ENCODE measurements at places on chromosomes 4 and X.

- DNase-seq: no peak
Observed at GRCh38 chrX:74383611-74384010, 37.7 kb upstream of the SLC16A2 start.

DNA sequence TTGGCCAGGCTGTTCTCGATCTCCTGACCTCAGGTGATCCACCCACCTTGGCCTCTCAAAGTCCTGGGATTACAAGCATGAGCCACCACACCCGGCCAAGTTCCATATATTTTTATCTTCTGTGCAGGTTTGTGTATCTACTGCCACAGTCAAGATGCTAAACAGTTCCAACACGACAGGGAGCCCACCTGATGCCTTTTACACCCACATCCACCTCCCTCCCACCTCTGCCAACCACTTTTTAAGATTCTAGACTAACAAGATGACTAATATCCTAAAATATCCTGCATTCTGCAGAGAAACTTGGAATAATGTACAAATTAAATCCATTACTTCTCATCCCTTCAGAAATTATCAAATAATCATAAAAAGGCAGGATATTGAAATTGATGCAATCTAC is 19.3 kb upstream of the RPL34 start:
- DNase-seq: no peak

GRCh38 chrX:72121383-72121782 is 10.3 kb downstream of the RTL5 start:
- no peak for DNase-seq

DNA sequence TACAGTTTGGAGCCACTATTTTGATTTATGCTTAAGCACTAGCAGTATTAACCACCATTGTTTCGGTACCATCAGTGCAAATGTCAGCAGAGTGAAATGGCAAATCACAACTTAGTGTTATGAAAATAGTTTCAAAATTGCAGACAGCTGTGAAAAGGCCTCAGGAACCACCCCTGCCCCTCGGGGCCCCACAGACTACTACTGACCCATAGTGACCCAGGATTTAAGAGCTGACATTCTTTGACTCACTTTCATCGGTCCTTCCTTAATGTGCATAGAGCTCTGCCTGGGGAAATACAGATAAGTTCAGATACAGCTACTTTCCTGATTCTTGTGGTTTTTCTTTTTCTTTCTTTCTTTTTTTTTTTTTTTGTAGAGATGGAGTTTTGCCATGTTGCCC is 3.3 kb upstream of the BBS7 start:
- DNase-seq: no peak

DNA sequence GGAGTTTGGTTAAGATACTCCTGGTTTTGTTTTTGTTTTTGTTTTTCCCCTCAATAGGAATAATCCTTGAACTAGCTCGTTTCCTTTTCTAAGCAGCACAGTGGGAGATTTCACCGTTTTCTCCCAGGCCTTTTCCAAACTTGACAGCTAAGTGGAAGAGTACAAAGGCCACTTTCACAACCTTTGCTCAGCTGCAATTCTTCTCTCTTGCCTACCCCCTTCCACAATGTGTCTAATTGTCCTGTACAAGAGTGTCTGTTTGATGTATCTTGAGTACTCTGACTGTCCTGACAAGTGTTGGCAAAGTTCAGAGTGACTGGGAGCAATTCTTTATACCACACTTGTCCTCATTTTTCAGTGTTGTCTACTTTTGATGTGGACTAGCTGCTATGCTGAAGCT is 674.3 kb upstream of the AMOT start:
- DNase-seq: no peak

DNA sequence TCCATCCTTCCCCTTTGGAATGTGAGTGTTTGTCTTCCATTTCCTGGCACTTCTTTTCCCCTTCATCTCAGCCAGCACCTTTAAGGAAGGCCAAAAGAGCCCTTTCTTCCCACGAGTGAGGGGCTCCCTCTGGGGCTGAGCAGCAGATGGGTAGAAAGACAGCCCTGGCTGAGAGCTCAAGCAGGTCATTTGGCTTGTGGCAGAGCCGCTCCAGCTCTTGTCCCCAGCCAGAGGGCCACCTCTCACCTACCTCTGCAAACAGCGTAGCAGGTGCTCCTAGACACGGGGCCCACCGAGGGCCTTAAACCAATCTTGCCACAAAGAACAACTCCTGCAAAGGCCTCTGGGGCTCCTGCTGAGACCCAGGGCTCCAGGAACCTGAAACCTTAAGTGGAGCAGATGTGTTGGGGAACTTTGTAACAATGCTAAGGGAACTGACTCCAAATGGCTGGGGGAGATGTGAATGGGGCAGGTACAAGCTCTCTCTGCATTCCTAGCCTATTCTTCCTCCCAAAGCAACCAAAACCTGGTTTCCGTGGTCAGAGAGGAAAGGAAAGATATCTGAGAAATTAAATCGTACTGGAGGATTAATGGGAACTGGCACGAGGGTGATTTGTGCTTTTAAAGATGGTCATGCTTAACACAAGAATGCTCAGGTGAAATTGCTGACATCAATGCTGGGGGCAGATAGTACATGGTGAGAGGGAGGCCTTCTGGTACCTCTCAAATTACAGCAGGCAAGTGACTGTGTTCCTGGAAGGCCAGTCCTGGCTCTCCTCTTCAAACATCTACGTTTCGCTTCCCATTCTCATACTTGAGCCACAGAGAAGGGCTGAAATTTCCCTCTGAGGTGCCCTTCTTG is 27.0 kb downstream of the TFDP3 start:
- DNase-seq: no peak

DNA sequence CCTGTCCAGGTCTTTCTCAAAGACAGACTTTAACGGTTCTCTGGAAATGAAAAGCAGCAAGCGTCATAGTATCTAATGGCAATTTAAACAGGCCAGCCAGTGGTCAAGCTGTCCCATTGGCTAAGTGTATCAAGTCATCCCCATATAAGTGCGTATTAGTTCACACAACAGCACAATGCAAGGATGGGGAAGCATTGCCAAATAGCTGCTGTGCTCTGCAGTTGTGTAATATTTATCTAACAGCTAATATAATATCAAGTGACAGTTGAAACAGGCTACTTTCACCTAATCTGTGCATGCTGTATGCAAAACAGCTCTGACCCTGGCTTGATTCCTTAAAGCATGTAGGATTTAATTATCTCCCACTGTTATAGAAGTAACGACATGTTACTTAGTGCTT is 134.8 kb upstream of the PPARGC1A start:
- DNase-seq: no peak

GRCh38 chrX:28609003-28609402 is 21.8 kb downstream of the IL1RAPL1 start:
- DNase-seq: no peak

DNA sequence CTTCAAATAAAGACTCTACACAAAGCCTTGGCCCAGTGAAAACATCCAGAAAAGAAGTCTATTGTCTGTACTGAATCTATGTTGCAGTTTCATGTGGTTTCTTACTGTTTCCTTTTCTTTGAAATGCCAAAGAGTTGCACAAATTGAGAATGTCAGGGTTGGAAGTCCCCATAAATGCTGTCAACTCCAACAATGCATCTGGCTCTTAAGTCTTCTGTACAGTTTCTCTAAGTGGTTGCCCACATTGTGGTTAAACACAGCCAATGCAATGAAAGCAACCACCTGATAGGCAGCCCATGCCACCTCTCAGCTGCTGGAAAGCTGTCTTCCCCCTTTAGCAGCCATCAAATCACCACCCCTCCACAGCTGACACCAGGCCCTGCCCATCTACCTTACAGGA is 67.2 kb upstream of the C1GALT1C1 start:
- DNase-seq: no peak

DNA sequence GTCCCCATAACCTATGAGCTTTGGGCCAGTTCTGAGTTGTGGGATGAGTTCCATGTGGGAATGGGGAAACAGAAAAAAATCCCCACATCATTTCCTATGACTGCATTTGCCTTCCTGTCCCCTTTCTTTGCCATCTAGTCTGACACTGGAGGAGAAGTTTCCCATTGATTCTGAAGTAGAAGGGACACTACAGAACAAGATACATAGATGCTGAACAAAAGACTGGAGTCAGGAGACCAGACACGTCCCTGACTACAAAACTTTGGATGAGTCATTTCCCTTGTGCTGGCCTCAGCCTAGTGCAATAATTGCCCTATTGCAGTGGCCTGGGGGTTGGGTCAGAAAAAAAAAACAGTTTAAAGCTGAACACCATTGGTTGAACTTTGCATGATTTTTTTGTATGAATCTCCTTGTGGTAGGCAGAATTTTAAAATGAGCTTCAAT is 22.1 kb downstream of the BEX3 start:
- no peak for DNase-seq

DNA sequence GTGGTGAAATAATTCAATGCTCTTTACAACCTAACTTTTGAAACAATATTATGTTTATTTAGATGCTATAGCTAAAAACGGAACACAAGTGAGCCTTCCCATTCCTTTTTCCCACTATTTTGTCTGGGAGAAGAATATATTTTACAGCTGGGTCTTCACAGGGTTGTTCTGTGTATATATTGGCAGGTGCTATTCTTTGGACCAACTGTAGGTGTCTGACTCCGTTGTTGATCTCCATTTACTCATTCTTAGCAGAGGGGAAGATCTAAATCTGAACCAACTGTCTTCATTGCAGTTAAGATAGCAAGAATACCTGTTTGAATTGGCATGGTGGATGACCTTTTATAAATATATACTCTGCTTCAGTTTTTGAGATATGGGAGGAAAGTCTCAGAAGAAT is 257.4 kb downstream of the CFAP299 start:
- no peak for DNase-seq

DNA sequence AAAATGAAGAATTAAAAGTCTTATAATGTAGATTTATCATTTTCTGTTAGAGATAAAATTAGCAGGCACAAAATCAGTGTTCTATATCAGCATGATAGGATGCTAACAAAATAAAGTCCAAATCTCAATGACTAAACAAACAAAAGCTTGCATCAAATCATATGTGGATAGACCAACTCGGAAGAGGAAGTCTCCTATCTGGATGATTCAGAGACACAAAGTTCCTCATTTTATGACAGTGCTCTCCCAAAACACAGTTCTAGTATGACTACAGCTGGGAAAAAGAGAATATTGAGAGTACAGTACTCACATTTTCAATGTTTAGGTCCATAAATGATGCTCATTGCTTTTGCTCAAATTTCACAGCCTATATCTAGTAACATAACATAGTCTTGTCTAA is 376.1 kb upstream of the CTSO start:
- no peak for DNase-seq

DNA sequence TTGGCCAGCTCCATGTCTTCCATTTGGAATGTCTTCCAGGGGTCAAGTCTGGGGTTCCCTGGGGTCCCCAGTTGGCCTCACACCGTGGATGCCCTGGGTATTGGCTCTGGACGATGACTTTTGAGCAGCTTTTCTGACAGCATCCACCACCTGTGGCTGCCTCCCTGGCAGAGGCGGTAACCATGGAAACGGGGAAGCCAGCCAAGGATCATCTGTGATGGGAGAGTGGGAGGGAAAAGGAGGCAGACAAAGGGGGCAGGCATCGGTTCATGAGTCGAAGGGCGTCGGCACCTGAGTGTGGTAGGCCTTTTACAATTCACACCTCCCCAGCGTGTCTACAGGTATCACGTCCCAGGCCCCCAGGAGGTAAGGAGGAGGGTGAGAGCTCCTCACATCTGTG is 152.2 kb downstream of the ASMT start:
- DNase-seq: no peak

DNA sequence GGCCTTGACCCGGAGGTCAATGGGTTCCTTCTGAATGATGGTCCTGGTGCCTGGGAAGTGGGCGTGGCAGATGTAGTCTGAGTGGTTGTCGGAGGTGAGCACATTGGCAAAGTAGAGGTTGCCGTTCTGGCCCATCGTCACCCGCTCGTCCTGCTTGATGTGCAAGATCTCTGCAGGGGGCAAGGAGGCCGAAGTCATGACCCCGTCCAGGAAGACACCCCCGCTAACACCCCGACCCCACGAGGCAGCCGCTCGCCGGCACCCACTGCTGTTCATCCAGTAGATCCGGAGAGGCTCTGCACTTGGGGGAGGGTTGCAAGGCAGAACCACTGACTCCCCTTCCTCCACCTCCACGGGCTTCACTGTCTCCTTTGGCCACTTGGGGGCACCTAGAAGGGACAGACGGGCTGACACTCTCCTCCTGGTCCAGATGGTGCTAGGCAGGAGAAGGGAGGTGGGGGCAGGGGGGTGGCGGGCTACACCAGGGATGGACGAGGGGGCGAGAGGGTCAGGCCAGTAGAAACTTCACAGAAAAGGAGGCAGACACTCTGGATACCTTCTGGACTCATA is 15.1 kb downstream of the L1CAM start:
- DNase-seq: no peak

DNA sequence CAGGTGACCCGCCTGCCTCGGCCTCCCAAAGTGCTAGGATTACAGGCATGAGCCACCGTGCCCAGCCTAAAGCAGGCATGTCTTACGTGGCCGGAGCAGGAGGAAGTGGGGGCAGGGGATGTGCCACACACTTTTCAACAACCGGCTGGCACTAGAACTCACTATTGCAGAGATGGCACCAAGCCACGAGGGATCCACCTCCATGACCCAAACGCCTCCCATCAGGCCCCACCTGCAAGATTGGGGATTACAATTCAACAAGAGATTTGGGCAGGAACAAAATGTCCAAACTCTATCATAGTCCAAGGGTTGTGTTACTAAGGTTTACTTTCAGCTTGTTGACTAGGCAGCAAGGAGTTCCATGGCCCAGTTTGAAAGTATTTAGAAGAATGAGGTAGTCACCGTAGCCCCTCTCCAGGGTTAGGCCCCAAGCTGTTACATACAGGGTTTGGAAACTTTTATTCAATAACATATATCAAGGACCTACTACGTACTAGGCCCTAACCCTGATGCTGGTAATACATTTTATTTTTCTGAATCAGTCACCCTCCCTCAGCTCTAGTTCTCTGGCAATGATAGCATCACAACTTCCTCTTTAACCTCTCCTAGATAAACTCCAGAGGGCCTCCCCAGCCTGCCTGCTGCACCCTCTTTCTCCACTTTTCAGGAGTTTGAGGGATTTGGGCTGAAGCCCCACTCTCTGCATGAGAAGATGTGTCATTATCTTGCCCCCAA is 18.0 kb upstream of the TBC1D14 start:
- DNase-seq: no peak

GRCh38 chrX:30895370-30895769 is 6.3 kb upstream of the TAB3 start:
- no peak for DNase-seq

- no peak for DNase-seq
Observed at GRCh38 chrX:139831675-139832456, 101.0 kb downstream of the ATP11C start.

GRCh38 chrX:154350429-154351182 is 23.8 kb downstream of the FLNA start:
- DNase-seq: no peak

DNA sequence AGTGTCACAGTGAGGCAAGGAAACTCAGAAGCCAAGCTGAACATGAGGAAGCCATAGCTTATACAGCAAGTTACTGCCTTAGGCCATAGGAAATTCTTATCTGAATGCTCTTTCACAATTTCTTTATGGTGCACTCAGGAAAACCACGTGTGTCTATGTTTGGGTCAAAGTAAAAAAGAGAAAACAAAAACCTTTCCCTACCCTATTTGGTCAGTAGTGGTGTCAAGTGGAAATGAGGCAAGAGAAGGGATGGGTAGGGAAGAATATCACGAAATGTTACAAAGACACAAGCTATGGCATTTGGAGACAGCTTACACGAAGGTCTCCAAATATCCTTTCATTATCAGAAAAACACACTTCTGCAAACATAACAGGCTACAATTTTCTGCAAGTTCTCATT is 83.4 kb upstream of the INPP4B start:
- no peak for DNase-seq

- DNase-seq: no peak
Observed at GRCh38 chr4:124631760-124632159, 80.8 kb downstream of the ANKRD50 start.

Data from stimulated activated CD8-positive, alpha-beta memory T cell treated with anti-CD3 and anti-CD28 coated beads, Interleukin-2, amount 100 ng/mL, for 1 hour (primary cell).